Cortex of kidney (tissue), 1 donor: ENCODE measurements at places on chromosomes 11 and 22.

DNA sequence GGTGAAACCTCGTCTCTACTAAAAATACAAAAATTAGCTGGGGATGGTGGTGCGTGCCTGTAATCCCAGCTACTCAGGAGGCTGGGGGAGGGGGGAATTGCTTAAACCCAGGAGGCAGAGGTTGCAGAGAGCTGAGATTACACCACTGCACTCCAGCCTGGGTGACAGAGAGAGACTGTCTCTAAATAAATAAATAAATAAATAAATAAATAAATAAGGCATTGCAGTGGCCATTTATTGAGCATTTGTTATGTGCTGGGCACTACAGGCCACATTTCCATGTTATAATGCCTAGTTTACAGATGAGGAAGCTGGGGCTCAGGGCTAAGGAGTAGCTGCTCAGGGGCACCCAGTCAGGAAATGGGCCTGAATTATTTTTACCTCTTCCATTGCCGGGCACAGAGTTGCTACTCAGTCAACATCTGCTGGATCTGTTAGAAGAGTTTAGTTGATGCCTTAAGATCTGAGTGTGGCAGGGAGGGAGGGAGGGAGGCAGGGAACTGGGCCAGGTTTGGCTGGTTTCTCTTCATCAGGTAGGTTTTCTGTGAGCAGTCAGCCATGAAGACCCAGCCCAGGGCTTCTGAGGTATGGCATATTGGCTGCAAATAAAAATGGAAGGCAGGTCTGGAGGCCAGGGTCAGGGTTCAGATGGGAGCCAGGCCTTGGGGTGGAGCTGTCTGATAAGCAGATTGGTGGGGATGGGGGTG lies 5.6 kb downstream of the PVALB start:
- DNase-seq: no peak

- no peak for DNase-seq
Observed at GRCh38 chr22:26318975-26319374, 110.1 kb upstream of the ASPHD2 start.

DNA sequence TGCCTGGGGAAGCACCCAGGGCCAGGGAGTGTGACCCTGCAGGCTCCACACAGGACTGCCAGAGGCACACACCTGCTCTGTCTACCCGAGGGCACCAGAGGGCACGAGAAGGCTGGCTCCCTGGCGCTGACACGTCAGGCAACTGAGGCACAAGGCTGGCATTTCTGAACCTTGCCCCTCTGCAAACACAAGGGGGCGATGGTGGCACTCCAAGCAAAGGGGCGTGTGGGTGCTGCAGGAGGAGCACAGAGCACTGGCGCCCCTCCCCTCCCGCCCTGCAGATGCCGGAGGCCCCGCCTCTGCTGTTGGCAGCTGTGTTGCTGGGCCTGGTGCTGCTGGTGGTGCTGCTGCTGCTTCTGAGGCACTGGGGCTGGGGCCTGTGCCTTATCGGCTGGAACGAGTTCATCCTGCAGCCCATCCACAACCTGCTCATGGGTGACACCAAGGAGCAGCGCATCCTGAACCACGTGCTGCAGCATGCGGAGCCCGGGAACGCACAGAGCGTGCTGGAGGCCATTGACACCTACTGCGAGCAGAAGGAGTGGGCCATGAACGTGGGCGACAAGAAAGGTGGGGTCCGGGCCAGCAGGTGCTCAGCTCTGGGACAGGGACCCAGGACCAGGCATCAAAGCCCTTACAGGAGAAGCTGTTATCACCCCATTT lies 20.8 kb upstream of the TXNRD2 start:
- DNase-seq: no peak

- DNase-seq: no peak
Observed at GRCh38 chr11:9462172-9462799, 1.5 kb downstream of the ZNF143 start.

DNA sequence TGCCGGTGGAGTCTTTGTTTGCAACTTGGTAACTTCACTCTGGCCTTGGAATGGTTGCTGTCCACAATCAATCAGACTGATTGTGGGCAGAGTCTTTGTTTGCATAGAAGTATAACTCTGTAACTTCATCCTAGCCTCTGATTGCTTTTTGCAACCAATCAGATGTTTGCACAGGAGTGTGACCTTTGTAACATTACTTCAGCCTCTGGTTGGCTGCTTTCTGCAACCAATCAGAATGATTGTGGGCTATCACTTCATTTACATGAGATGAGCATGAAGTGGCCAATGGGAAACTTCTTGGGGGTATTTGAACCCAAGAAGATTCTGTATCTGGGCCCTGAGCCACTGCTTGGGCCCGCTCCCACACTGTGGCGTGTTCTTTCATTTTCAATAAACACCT lies 79.6 kb upstream of the CLDN5 start:
- no peak for DNase-seq

- DNase-seq: no peak
Observed at GRCh38 chr11:114057605-114058004, 1.9 kb upstream of the ZBTB16 start.

GRCh38 chr11:125945011-125945796 lies 640 bp upstream of the VSIG10L2 start:
- DNase-seq: no peak

GRCh38 chr11:69210310-69211035 lies 54.7 kb downstream of the SMIM38 start:
- no peak for DNase-seq

- DNase-seq: no peak
Observed at GRCh38 chr11:127133061-127133460, 132.5 kb upstream of the KIRREL3 start.

DNA sequence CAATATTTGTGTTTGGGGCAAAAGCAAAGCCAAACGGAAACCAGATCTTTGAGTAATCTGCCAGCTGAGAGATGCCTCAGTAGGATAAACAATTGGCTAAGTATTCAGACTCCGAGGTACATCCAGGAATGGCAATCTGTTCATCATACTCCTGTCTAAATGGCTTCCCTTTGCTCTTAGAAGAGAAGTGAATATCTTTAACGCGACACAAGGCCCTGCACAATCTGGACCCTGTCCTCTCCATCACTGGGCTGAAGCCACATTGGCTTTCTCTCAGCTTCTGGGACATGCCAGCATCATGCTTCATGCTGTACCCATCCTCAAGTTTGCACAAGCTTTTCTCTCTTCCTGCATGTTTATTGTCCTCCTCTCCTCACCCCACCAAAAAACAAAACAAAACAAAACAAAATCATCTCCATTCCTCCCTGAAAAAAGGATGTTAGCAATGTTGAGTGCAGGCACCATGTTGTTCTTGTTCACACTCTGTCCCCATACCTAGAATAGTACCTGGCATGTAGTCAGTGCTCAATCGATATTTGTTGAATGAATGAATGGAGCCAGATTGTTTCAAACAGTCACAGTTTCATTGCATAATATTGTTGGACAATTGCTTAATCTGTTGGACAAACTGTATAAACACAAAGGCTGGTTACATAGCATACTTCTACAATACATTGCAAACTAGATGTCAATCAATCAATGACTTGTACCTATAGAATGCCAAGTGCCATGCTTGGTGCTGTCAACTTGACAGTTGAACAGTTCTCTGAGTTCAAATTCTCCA lies 38.2 kb upstream of the SESN3 start:
- DNase-seq: no peak

DNA sequence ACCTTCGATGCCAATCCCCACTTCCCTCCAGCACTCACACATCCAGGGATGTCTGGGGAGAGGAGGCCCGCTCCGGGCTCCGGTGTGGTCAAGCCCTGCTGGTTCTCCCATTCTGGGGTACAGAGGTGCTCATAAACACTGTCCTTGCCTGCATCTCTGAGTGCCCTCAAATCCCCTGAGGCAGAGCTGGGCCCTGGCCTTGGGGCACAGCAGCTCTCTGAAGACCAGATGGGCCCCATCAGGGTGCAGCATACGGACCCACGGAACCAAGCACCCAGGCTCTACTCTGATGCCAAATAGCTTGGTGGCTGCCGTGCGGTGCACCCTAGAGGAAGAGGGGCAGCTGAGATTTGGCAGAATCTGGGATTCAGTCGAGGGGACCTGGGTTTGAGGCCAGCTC lies 35.7 kb upstream of the NNMT start:
- DNase-seq: no peak

DNA sequence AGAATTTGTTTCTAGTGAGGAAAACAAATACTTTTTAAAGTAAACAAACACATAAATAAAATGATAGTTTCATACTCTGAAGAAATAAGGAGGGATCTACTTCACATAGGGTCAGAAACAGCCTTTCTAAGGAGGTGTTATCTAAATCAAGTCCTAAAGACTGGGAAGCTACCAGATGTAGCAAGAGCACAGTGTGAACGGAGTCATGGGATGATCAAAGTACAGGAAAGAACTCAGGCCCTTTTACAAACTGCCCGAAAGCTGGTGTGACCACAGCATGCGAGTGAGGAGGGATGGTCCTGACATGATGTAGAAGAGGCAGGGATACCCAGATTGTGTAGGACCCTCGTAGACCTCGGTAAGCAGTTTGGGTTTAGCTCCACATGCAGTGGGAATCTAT lies 102.8 kb downstream of the ARHGAP32 start:
- no peak for DNase-seq

DNA sequence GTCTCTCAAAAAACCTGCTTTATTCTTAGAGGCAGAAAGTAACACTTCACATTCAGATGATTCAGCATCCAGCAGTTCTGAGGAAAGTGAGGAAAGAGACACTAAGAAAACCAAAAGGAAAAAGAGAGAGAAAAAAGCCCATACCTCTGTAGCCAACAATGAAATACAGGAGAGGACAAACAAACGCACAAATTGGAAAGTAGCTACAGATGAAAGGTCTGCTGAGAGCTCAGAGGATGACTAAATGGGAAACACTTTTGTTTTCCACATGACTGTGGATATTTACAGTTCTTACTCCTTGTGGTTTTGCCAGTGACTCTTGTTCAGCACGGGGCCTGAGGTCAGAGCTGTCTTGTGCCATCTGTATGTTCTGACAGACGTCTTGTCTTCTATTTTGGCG lies 3.8 kb downstream of the TIMM8B start:
- DNase-seq: no peak

- DNase-seq: no peak
Observed at GRCh38 chr22:19868773-19869471, 14.2 kb upstream of the GNB1L start.

DNA sequence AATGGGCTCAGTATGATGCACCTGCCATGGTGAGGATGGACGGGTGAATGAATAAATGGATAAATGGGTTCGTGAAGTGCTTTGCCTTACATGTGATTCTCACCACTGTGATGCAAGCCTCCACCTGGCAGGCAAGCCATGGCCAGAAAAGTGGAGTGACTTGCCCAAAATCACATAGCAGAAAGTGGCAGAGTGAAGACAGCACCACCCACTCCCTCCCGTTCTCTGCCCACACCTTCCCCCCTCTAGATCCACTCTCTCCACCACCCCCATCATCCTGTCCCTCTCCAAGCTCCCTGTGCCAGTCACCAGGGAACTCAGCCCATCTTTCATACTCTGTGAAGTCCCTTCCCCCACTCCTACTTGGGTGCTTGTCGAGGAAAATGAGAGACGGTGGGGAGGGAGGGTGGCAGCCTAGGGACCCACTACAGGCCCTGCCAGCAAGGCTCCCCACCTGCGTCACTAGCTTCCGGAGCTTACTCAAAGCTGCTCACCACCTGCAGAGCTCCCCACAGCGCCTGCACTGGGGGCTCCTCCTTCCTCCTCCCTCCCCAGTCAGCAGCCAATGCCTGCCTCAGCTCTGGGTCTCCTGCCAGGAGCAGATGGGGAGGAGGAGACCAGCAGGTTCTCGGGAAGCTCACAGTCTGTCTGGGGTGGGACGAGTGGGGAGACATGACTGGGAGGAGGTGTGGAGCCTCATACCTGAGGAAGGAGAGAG lies 82.3 kb downstream of the PDE2A start:
- DNase-seq: no peak

DNA sequence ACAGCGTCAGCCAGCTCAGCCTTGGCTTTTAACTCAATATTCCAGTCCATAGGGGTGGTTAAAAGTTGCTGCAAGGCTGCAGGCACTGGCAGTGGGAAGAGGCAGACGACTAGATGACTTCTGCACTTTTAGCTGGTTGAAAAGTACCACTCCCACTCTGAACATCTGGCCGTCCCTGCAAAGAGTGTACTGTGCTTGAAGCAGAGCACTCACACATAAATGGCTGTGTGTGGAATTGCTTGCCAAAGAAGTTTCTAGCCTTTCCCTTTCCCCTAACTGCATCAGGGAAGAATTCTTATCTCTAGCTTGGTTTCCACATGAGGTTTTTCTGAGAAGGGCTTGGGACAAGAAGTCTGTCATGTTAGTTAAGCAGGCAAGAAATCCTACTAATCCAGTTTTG lies 5.1 kb upstream of the PHLDB1 start:
- no peak for DNase-seq

- no peak for DNase-seq
Observed at GRCh38 chr22:39661842-39662685, 91.5 kb downstream of the CACNA1I start.

DNA sequence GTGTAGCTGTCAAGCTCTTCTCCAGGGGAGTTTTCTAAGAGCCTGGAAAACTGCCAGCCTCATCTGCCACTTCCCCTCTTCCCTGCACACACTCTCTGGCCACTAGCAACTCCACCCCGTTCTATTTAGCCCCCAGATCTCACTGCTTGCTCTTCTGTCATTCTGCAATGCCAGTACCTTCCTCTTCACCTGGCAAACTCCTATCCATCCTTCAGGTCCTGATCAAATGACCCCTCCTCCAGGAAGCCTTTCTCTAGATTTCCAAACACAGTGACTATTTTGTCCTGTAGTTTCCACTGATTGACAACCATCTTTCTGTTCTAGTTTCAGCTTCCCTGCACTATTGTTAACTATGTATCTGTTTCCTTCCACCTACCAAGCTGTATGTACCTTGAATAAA lies 437.7 kb downstream of the SOX6 start:
- no peak for DNase-seq

DNA sequence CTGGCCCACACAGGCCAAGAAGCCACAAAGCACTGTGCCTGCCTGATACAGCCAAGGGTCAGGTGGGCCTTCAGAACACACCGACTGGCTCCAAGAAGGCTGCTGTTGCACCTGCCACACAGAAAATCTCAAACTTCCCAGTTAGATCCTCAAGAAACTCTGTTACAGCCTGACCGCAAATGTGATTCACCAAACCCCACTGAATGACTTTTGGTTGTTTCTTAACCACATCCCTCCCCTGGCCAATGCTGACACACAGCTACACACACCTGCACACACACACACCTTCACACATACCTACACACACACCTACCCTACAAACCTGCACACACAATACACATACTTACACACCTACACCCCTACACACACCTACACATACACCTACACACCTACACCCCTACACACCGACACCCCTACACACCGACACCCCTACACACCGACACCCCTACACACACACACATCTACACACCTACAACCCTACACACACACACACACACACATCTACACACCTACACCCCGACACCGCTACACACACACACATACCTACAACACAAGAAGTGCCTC lies 31.5 kb downstream of the CDKN1C start:
- DNase-seq: no peak
